ENCODE measurements at places on chromosomes 7 and 10.

DNA sequence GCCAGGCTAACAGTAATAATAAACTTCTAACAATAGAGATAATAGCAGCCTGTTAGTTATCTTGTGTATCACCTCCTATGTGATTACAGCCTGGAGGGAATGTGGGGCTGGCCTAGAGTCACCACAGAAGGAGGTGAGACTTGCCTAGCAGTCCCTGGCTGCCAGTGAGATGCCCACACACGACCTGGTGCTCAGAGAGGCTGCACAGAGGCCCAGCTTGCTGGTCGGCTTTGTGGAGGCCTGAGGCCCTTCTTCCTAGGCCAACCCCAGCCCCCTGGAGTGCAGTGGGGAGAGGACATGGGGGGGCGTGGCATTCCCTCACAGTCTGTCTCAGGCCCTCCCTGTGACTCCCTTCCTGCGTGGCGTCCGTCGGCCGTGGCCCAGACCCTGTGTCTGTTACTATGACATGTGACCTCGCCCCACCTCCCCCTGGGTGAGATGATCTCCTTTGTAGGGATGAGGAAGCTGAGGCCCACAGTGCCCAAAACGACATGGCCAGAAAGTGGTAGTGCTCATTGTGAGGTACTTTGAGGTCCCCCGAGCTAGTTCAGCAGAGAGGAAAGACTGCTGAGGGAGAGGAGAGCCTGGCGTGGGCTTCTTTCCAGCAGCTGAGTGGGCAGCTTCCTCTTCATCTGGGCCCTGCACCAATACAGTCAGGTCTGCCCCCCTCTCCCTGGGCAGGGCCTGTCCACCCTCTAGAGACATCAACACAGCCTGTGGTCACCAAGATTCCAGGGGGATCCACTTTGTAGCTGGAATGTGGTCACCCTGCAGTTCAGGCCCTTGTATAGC, 29.7 kb downstream of the UNC5B start:
- DNase-seq: no peak
- no peaks in the 10 kb centered on the region for H3K27me3 ChIP-seq
- H3K4me1 ChIP-seq: no peaks in the 10 kb centered on the region

GRCh38 chr10:102642736-102643335, 1.4 kb upstream of the TRIM8 start:
- peak overlapping the region; percentile 88 for H3K27ac ChIP-seq
- H3K27me3 ChIP-seq: no peaks in the 10 kb centered on the region
- H3K36me3 ChIP-seq: no peaks in the 10 kb centered on the region
- H3K4me1 ChIP-seq: peaks cover 15% of the 10 kb centered on the region
- H3K4me3 ChIP-seq: peak overlapping the region; percentile 73
- DNase-seq: no peak

GRCh38 chr7:108236681-108237415, 106.7 kb upstream of the LAMB4 start:
- H3K4me3 ChIP-seq: no peak overlapping the region
- no peak overlapping the region for H3K27ac ChIP-seq
- H3K36me3 ChIP-seq: no peaks in the 10 kb centered on the region
- H3K27me3 ChIP-seq: no peaks in the 10 kb centered on the region

GRCh38 chr7:70263471-70264255, 665.4 kb downstream of the AUTS2 start:
- no peaks in the 10 kb centered on the region for H3K36me3 ChIP-seq
- no peaks in the 10 kb centered on the region for H3K4me1 ChIP-seq
- no peak for DNase-seq

DNA sequence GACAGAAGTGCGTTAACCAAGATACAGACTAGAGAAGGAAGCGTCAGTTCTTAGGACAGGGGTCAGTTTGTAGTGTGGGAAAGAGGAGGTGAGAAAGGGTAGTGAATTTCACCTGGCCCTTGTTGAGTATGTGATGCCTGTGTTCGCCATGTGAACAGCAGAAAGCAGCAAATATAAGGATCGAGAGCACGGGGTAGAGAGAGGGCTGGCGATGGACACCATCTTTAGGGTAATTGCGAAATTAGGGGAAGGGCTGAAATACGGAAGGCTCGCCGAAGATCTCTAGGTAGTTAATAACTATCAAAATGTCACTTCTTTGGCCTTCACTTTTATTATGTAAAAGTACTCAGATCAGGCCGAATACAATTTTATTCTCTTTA, 6.2 kb upstream of the MEST start:
- no peaks in the 10 kb centered on the region for H3K27me3 ChIP-seq
- DNase-seq: no peak
- peak overlapping the region; percentile 79 for H3K4me3 ChIP-seq
- H3K36me3 ChIP-seq: no peaks in the 10 kb centered on the region
- no peak overlapping the region for H3K27ac ChIP-seq

GRCh38 chr10:71473671-71474599, 77.2 kb downstream of the CDH23 start:
- no peaks in the 10 kb centered on the region for H3K36me3 ChIP-seq
- no peak overlapping the region for H3K4me3 ChIP-seq
- H3K27ac ChIP-seq: no peak overlapping the region
- no peaks in the 10 kb centered on the region for H3K4me1 ChIP-seq
- DNase-seq: no peak
- no peaks in the 10 kb centered on the region for H3K27me3 ChIP-seq

DNA sequence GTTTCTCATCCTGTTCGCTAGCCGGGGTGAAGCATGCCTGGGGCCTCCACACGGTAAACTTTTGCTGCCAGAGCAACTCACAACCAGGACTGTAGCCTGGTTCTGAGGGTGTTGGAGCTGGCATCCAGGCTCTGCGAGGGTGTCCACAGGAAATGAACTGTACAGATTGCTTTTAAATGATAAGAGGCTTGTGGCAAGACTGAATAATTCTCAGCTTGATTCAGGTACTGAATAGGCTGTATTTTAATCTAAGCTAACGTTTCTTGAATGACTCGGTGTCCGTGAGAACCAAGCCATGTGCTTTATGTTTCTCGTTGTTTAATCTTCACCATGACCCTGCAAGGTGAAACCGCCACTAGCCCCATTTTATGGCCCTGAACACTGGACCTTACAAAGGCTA, 49.3 kb downstream of the EEPD1 start:
- H3K36me3 ChIP-seq: no peaks in the 10 kb centered on the region
- H3K27ac ChIP-seq: no peak overlapping the region
- no peak for DNase-seq
- peaks cover 16% of the 10 kb centered on the region for H3K4me1 ChIP-seq
- no peak overlapping the region for H3K4me3 ChIP-seq
- no peaks in the 10 kb centered on the region for H3K27me3 ChIP-seq

GRCh38 chr7:47183862-47184590, 397.9 kb downstream of the TNS3 start:
- H3K4me3 ChIP-seq: no peak overlapping the region
- no peak overlapping the region for H3K27ac ChIP-seq
- H3K4me1 ChIP-seq: no peaks in the 10 kb centered on the region
- no peaks in the 10 kb centered on the region for H3K36me3 ChIP-seq

All from CD8-positive, alpha-beta memory T cell (primary cell).